ENCODE measurements at places on chromosomes 13 and 19.

DNA sequence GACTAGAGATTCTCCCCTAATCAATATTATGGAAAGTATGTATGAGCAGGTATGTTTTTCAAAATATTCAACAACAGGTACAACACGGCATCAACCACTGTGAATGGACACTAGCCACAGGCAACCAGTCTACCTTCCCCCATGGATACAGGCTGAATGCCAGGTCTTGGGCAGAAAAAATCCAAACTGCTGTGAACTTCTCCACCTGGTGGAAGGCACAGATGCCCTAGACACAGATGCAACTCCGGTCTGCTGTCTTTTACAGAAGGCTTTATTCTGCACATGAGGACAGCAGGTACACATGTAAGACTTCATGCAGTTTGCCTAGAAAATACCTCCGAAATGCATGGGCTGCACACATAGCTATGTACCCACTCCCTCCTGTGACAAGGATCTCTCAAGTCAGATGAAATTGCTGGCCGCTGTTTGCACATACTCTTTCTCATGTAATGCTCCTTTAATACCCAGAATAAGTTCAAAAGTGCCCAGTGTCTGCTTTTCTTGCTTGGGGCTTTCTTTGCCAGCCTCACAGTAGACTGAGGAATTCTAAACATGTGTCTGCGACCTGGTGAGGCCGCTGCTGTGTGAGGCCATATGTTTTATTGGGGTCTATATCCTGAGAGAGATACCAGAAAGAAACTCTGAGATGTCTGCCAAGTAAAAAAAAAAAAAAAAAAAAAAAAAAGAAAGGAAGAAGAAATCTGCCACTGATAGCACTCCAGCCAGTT is 325.9 kb downstream of the FOXO1 start:
- no peak for DNase-seq

- DNase-seq = no peak
Measured at GRCh38 chr13:40345654-40346372, 320.6 kb downstream of the FOXO1 start.

DNA sequence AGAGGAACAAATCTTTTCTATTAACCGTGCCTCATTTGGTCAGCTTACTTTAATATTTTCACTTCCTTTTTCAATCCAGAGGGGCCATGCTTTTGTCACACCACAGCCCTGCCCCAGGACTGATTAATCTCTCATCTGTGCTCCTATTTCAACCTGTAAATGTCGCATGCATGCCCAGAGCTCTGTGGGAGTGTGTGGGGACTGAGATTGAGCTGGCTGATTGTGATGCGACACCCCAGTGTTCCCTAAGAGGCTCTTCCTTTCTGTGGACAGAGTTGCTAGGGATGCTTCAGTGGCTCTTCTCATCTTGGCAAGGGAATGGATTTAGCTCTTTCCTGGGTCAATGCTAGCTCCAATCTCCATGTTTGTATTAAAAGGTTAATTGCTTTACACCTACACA is 249.6 kb downstream of the TDRD3 start:
- DNase-seq = no peak

GRCh38 chr13:107931056-107931455 is 284.3 kb downstream of the LIG4 start:
- no peak for DNase-seq

- no peak for DNase-seq
Measured at GRCh38 chr19:47239152-47239551, 8.2 kb upstream of the BBC3 start.

- no peak for DNase-seq
Measured at GRCh38 chr19:51568456-51568855, 2.6 kb upstream of the ZNF175 start.

DNA sequence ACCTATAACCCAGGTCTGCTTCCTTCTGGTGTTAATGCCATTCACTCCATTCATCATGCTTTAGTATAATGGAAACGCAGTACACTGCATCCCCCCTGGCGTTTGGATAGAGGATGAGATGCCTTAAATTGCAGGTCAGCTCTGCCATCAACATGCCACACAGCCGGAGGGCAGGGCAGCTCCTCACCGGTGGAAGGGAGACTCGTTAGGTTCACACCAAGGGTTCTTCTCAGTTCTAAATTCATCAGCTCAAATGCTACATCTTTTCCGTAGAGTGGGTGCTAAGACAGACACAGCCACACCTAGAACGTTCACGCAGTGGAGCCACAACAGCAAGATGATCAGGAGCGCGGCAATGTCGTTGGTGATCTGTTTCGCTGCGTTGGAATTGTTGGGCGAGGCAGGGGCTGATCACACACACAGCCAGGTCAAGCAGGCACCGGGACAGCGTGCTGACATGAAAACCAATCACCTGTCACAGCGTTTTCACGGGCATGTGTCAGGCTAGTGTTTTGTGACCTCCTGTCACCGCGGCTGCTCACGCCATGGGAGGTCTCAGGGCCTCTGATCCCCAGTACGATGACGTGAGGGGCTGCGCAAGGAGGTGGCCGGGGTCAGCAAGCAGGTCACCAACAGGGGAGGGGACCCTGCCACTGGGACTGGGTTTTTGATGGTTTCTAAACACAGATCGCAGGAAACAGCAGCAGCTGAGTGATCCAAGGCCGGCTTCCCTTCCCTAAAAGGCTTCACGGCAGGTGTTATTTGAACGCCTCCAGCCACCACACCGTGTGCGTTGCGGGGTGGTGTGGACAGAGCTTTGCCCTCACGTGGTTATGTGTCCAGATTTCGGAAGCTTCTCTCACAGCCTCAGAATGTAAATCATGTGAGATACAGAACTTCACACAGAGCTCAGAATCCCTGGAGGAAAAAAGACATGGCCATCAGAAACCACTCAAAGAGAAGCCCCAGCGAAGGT is 94.3 kb upstream of the IRS2 start:
- no peak for DNase-seq

DNA sequence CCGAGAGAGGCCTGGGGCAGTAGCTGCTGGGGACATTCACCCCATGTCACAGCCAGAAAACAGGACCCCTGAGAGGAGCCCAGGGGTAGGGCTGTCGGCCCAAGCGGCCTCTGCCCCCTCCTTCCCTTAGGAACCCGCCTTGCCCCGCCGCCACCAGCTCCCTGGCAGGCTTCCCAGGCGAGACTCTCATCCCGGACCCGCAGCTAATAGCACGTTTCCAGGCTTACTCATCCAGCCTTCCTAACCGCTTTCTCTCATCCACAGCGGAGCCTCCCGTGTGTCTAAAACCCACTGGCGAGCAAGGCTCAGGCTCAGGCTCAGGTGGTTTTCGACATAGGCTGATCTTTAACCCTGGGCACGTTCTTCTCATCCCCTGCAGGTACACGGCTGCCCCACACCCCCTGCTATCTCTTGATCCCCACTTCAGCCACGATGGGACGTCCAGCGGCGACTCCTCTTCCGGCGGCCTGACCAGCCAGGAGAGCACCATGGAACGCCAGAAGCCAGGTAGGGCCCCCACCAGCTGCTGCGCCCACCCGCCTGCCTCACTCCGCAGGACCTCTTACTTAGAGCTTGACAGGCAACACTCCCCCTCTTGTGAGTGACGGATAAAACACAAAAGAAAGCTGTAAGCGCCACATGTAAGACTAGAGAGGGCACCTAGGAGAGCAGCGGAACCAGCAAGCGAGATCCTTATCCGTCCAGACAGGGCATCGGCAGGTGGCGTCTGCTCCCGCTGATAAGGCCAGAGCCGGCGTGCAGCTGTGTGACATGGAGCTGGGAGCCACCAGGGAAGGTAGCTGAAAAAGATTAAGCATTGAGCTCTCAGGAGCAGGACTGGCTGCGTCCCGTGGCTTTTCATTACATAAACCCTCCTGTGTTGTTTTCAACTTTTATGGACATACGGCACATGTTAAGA is 71.3 kb downstream of the DPF1 start:
- DNase-seq = no peak

- no peak for DNase-seq
Measured at GRCh38 chr13:29918845-29919244, 68.4 kb upstream of the UBL3 start.

- DNase-seq = no peak
Measured at GRCh38 chr19:45211751-45212381, 33.3 kb downstream of the BLOC1S3 start.

DNA sequence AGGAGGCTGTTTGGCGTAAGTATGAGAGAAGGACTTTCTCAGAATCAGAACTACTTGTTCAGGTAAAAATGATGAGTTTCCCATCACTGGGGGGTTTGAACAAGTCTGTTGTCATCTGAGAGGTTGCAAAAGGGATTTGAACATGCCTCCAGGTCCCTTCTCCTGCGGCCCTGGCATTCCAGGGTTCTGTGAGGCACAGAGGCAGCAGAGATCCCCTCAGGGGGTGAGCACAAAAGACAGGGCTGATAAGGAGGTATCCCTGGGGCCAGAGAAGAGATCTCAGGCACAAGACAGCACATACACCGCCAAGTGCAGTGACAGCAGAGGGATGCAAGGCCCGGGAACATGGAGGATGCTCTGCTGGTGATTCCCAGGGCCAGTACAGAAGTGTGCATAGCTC is 275.8 kb upstream of the TSHZ3 start:
- no peak for DNase-seq

DNA sequence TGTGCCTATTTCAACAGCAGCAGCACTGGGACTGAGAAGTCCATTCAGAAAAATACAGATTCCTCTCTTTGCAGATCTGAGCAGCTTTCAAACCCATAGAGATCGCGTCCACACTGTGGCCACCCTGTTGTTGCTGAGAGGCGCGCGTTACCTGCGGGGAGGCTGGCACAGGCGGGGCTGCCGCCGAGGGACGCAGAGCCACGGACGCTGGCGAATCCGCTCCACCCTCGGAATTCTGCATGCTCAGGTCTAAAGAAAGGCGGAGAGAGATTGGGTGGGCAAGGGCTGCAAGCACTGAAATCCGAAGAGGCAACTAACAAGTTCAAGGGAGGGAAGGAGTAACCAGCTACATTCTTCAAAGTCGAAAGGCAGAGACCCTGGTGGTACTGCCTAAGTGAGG is 63.0 kb downstream of the RFX2 start:
- DNase-seq = no peak

DNA sequence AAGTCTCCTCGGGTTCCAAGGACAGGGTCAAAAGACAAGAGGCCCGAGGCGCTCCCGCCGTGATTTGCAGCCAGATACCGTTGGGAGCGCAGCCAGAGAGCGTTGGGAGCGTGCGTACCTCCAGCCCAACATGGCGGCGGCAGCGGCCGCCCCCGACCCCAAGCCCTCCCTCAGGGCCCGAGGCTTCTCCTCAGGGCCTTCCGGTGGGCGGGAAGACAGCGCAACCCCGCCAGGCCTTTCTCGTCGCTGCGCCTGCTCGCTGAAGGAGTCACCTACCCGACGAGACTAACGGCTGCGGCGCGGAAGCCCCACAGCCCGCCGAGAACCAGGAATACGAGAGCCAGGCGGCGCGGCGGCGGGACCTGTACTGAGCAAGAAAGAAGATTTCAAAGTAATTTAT is 3.2 kb upstream of the ZNF850 start:
- DNase-seq = no peak

- DNase-seq = no peak
Measured at GRCh38 chr19:296476-297225, 5.4 kb upstream of the PLPP2 start.

DNA sequence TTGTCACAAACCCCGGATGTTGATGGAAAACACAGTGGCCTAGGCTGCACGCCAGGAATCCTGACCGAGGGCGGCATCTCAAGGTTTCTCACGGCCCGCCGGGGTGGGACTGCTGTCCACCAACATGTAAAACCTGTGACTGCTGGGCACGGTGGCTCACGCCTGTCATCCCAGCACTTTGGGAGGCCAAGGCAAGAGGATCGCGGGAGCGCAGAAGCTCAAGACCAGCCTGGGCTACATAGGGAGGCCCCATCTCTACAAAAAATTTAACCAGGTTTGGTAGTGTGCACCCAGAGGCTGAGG is 11.2 kb downstream of the PLIN4 start:
- DNase-seq = no peak

- DNase-seq = no peak
Measured at GRCh38 chr13:27977476-27978300, 8.6 kb upstream of the CDX2 start.

DNA sequence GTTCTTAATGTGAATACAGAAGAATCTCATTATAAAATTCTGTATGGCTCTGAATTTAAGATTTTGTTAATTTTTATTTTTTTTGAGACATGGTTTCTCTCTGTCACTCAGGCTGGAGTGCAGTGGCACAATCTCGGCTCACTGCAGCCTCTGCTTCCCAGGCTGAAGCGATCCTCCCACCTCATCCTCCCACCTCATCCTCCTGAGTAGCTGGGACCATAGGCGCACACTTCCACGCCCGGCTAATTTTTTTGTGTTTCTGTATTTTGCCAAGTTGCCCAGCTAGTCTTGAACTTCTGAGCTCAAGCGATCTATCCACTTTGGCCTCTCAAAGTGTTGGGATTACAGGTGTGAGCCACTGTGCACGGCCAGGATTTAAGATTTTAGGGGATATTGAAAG is 14.3 kb downstream of the CYP2A7 start:
- DNase-seq = no peak

DNA sequence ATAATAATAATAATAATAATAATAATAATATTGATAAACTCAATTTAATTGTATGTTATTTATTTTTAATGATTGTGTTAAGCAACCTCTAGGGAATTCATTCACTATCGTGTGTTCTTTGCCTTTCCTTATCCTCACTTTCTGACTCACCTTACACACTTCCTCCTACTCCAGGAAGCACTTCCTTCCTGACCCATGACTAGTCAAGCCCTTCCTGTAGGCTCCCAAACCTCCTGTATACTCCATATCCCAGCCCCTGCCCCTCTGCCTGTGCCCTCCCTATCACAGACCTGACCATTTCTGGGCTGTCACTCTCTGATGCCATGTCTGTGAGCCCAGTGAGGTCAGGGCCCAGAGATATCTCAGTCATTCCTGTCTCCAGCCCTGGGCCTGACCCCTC is 7.6 kb downstream of the LGALS4 start:
- DNase-seq = no peak

GRCh38 chr19:13240312-13241022 is 90.3 kb downstream of the IER2 start:
- no peak for DNase-seq

- DNase-seq = no peak
Measured at GRCh38 chr13:24119626-24120508, 40.7 kb upstream of the SPATA13 start.

DNA sequence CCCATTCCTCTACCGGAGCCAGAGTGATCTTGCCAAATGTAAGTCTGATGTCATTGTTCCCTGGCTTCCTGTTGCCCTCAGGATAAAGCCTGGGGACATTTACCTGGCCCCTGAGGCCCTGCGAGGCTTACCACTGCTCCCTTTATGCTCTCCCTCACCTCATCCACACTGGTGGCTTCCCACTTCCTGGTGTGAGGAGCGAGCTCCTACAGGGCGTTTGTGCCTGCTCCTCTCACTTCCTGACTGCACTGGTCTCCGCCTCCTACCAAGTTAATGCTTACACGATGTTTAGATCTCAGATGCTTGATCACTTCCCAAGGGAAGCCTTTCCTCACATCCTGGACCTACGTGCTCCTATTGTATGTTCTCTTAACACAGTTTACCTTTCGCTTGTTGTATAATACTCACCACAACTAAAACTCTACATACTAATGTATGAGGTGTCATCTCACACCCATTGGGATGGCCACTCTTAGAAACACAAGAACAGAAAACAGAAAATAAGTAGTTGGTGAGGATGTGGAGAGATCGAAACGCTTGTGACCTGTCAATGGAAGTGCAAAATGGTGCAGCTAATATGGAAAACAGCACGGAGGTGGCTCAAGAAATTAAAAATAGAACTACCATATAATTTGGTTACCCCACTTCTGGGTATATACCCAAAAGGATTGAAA is 177.6 kb downstream of the SHISA2 start:
- DNase-seq = no peak
